ENCODE measurements at places on chromosomes 1 and 21.

DNA sequence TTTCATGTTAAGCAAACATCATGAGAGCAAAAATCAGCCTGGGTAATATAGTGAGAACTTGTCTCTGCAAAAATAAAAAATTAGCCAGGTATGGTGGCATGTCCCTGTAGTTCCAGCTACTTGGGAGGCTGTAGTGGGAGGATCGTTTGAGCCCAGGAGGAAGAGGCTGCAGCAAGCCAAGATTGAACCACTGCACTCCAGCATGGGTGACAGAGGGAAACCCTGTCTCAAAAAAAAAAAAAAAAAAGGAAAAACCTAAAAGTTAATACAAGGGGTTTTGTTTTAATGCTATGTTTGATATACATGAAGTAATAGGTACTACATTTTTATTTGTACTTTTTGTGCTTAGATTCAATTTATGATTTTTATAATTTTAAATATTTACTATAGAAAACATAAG, 27.1 kb upstream of the SLC35A3 start:
- DNase-seq = no peak

DNA sequence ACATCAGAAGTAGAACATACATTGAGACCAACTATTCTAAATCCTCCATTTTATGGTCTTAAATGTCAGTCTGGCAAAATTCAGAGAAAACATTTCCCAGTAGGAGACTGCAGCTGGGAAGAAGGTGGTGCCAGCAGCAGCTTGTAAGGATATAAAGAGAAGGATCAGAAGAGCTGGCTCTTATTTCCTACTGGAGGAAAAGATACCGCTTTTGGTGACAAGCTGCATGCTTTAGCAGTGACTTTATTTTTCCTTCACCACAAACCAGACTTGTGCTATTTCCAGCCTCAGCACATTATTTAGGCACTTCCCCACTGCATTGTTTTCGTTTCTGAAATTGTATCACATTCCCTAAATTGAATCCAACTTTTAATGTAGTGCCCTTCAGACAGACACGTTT, 28.4 kb downstream of the RNF11 start:
- DNase-seq = no peak

- no peak for DNase-seq
These were observed 218.3 kb downstream of the LRRIQ3 start for GRCh38 chr1:73979684-73980083.

DNA sequence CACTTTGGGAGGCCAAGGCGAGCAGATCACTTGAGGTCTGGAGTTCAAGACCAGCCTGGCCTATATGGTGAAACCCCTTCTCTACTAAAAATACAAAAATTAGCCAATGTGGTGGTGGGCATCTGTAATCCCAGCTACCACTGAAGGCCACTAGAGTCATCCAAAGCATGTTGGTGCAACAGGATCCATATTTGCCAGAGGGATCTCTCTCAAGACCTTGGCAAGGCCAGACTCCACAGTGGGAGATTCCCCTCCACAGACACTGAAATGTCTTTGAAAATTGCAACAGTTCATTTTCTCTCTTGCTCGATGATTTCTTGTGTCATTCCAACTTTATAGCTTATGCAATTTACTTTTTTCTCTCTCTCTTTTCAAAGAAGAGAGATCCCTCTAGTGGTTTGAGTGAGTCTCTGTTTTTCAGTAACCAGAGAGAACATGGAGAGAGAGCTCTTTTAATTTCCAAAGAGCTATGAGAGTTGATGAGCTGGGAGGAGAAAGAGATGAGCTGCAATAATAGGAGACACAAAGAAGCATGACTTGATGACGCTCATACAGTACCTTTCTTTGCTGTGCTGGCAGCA, 176.8 kb upstream of the USP25 start:
- DNase-seq = no peak

DNA sequence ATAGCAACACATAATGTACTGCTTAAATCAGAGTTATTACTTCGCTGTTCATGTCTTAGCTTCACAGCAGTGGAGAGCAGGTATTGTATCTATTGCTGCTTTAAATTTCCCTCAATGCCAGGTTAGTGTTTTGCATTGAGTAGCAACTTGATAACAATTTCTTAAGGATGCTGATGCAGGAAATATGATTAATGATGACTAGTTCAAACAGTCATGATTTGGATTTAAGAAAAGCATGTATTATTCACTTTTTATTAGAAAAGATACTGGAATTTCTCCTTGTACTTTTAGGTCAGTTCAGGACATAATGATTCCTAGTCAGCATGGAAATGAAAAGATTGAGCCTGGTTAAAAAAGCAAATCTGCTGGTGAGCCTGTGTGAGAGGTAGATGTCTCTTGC, 67.2 kb upstream of the ARHGAP29 start:
- DNase-seq = no peak

- DNase-seq = no peak
These were observed 39.1 kb downstream of the FBXO2 start for GRCh38 chr1:11615090-11615489.

GRCh38 chr1:46315669-46316403, 12.3 kb downstream of the UQCRH start:
- no peak for DNase-seq

DNA sequence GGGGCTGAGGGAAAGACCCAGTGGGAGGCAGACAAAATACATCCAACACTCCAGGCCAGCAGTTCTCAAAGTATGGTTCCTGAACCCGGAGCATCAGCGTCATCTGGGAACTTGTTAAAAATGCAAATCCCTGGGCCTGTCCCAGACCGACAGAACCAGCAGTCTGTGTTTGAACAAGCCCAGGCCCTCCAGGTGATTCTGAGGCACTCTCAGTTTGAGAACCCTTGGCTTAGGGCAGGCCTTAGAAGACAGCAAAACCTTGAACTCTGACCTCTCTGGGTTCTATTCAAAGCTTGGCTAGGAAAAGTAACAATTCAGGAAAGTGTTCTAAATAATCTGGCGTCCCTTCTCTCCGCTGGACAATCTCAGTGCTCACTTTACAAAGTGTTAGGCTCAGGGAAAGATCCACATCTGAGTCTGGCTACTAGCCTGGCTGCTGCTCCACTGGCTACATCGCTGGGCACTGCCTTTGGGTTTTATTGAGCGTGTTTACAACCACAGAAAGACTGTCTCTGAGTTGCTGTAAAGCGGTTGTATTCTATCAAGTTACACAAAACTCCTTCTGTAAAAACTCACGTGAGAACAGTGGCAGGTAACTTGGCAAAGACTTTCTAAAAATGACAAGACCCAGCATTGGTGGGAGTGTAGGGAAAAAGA, 166.1 kb downstream of the HIVEP3 start:
- DNase-seq = no peak

DNA sequence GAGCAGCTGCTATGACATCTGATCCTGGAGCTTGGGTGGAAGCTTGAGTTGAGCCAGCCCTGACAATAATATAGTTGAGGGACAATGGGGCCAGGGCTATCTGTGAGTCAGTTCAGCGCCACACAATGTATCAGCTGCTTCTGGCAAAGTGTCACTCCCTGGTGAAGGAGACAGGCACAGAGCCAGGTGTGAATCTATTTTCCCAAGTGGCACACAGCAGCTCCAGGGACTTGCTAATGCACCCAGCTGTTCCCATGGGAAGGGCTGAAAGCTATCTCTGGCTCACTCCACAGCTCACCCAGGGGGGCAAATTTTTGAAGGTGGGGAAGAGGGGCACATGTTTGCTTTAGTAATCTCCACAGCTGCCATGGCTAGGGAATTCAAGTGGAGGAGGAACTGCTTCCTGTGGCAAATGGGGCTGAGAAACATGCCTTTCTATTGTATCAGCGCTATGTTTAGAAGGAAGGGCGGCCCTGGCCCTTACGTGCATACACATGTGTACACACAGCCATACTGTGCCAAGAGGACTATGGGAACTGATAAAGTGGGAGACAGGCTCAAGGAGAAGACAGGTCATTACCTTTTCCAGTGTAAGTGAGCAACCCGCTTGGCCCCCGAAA, 2.2 kb downstream of the CYB5R1 start:
- no peak for DNase-seq

DNA sequence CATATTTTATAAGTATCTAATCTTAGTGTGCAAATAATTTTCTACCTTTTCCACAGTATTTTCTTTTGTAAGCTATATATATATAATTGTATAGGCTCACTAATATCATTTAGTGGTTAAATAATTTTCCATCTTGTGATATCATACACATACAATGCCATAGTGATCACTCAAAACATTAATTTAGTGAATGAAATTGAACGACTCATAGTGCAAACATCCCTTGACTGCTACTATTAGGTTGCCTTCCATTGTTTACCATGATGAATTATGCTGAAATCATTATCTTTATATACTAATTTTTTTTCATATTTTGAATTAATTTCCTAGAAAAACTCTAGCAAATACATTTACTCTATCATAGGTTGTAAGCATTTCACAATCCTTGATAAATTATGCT, 127.1 kb downstream of the PCNX2 start:
- no peak for DNase-seq

GRCh38 chr1:22171951-22172715, 29.2 kb upstream of the WNT4 start:
- DNase-seq = no peak

DNA sequence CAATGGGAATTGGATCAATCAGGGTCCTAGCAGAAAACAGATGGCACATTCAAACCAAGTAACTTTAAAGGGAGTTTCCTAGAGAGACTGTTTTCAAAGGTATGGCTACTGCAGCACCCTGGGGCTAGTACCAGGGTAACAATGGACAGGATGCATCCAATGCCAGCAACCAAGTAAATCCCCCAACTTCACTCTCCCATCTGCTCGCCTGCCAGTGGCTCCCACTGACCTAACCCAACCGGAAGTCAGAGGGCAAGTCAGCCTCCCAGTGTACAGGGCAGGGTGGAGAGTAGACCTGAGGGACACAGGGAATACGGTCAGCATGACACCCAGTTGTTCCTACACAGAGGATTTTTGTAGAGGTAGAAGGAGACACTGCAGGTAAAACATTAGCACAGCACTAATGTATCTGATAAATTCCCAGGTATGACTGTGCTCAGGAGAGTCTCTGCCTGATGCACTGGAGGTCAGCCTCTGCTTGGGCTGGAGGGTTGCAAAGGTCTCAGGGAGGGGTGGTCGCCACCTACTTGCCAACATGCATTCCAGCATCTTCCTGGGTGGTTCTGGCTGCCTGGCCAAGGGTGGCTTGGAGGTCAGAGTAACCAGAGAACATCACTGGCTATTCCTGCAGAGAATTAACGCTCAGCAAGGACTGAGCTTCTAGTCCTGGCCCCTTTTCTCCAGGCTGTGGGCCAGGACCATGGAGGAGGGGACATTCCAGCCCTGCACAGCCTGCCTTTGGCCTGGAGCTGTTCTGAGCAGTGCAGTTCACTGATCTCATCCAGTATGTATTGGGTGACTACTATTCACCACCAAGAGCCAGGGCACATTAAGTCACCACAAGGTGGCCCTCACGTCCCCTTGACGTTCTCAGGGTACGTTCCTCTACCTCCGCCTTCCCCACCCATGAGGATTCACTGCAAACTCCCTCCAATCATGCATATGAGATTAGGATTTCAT, 5.1 kb upstream of the GJA4 start:
- no peak for DNase-seq

- no peak for DNase-seq
These were observed 35.4 kb downstream of the GPR3 start for GRCh38 chr1:27427816-27428315.

- no peak for DNase-seq
These were observed 179.0 kb downstream of the PTPRU start for GRCh38 chr1:29415156-29415830.

DNA sequence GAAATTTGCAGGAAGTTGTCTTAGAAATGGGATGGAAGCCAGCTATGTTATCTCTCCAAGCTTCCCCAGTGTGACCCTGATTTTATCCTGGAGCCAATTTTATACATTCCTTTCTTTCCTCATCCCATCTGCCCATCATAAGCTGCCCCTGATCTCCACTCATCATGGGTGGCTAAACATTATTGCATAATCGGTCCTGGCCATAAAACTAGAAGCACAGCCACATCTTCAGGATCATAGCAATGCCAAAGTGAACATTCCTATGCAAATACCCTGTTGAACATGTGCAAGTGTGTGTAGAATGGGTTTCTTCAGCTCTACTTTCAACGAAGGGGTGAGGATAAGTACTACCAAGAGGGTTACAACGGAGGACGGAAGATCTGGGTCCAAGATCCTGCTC, 50.6 kb upstream of the COG2 start:
- DNase-seq = no peak

- no peak for DNase-seq
These were observed 159.4 kb upstream of the UBE2U start for GRCh38 chr1:64043976-64044375.

DNA sequence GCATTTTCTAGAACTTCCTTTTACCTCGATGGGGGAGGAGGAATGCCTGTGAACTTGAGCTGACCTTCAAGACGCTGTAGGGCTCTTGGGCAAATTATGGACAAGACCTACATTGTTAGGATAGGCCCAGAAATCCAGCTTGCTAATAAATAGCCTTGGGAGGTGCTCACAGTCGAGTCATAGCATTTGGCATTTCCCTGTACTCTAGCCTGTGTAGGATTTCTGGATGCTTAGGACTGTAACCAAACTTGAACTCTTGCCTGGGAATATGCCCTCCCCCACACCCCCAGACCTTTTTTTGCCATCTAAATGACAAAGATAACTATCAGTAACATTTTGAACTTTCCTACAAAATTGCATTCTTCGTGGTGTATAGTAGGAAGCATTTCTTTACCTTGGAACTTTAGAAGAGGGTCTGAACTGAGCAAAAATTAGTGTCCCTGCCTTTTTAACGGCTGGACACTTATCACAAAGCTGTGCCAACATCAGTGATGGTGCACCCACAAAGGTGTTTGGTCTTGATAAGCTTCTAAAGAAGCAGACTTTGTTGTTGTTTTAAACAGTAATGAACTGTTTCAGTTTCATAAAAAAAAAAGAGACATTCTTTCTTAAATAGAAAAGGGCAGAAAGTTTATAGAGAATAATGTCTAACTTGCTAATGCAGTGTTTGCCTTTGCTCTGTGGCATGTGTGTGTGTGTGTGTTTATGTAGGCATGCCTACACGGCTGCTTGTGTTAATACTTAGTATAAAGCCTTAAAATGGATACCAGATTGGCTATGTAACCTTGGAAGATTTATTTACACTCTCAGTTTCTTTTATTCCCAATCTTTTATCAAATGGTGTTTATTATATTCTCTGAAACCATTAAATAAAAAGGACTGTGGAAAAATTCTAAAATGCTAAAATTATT, 88.2 kb downstream of the NFIA start:
- DNase-seq = no peak

- DNase-seq = no peak
These were observed 15.5 kb downstream of the TEX38 start for GRCh38 chr1:46687093-46687659.

GRCh38 chr1:229810140-229810539, 184.1 kb downstream of the URB2 start:
- no peak for DNase-seq

DNA sequence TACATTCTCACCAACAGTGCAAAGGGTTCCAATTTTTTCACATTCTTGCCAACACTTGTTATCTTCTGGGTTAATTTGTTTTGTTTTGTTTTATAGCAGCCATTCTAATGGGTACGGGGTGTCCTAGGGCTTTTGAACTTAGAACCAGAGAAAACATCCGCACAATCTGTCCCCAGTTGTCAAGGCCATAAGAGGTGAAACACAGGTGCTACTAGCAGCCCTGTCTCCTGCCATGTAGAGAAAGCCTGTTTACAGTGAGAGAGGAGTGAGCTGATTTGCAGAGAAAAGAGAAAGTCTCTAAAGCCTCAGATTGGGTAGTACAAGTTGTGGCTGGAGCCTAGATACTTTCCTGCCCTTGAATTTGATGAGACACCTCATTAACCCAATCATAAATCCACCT, 46.4 kb upstream of the BMP8B start:
- DNase-seq = no peak
